NCI-H1092 (cell line): ENCODE measurements at places on chromosomes 3 and 15.

DNA sequence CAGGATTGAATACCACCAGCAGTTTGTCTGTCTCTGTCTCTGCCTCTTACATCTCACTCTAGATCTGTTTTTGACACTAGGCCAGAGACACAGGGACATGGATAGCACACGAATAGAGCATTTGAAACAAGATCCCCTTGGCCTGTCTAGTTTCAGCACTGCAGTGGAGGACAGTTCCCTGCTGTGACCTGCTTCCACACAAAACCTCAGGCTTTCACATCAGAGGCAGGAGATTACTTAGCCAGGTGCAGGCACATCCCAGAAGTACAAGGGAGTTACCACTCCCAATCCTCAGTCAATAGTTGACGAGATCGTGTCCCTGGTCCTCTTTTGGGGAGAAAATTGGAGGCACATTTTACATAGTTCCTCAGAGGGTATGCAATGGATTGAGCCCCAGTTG, 34.0 kb upstream of the CCK start:
- no peak for DNase-seq

DNA sequence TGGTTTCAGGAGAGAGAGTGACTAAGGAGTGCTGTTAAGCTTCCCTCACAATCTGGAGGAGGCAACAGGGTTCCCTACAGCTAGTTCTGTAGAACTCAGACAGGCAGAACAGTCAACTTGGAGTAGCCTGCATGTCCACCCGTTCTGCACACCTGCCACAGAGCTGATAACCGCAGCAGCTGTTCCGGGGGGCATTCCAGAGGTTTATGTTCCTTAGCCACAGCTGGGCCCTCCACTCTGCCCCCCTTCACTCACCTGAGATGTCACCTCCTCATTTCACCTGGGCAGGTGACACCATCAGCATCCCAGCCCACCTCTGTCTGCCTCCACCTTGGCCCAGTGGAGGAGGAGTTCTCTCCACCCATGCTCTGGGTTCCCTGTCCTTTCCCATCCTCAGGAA, 22.6 kb downstream of the XYLB start:
- DNase-seq, result no peak

- DNase-seq, result no peak
These were observed 288.8 kb downstream of the ZBTB20 start for GRCh38 chr3:114858329-114858728.

DNA sequence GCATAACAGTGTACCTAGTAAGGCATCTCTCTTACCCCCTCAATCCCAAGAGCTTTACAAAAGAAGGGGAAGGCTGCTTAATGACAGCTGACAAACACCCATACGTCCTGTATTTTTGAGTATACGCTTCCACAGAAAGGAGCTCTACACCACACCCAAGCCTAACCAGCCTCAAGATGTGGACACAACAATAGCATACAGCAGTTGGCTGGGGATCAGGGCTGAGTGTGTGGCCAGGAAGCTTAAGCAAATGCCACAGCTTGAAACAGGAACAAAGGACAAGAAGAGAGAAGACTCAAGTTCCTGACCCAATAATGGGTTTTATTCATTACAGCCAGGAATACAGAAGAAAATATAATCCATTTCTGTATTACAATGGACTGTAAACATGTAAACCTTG, 6.9 kb downstream of the HEXA start:
- DNase-seq, result no peak

GRCh38 chr15:100245487-100245820, 96.3 kb downstream of the ADAMTS17 start:
- no peak for DNase-seq

DNA sequence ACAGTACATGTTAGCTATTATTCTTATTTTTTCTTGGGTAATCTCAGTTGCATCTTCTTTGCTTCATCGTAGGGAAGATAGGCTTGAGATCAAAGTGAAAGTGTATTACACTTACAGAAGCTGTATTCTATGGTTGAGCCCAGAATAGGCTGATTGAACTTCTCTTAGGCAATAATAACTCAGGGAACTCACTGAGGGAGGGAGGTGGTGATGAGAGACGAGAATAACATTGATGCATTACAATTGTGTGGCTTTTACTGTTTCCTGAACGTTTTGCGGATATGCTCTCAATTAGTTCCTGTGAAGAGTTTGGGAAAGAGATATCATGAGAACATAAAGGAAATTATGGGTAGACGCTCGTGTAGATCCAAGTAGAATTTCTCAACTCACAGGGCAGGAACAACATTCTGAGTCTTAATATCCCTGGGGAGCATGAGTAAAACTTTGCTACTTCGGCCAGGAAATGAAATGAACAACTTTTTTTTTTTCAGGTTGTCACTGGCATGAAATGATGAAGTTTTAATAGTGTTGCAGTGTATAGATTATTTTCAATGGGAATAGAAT, 302.2 kb downstream of the TUSC7 start:
- DNase-seq, result no peak

DNA sequence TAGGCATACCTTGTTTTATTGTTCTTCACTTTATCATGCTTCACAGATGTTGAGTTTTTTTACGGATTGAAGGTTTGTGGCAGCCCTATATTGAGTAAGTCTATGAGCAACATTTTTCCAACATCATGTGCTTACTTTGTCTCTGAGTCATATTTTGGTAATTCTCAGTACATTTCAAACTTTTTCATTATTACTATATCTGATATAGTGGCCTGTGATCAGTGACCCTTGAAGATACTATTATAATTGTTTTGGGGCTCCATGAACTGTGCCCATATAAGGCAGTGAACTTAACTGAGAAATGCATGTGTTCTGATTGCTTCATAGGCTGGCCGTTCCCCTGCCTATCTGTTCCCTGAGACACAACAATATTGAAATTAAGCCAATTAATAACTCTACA, 42.8 kb upstream of the NSMCE3 start:
- DNase-seq, result no peak

- peak; percentile 76 for DNase-seq
These were observed 3.0 kb upstream of the ISLR2 start for GRCh38 chr15:74127255-74127953.

- no peak for DNase-seq
These were observed 565.9 kb downstream of the PDCD6IP start for GRCh38 chr3:34364335-34364734.

DNA sequence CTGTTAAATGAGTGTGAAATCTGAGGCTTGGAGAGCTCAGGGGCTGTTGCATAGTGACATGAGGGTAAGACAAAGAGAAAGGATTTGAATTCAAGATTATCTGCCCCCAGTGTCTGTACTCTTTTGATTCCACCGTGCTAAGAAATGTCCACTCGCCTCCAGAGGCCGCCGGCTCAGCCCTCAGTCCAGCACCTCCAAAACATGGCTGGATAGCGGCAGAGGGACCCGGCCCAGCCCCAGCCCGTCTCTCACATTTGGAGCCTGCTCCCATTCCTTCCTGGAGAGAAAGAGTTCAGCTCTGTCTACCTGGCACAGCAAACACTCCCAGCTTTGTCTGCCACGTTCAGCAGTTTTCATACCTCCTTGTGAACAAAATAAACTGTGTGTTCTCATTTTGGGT, 84.8 kb upstream of the IQSEC1 start:
- DNase-seq, result no peak

DNA sequence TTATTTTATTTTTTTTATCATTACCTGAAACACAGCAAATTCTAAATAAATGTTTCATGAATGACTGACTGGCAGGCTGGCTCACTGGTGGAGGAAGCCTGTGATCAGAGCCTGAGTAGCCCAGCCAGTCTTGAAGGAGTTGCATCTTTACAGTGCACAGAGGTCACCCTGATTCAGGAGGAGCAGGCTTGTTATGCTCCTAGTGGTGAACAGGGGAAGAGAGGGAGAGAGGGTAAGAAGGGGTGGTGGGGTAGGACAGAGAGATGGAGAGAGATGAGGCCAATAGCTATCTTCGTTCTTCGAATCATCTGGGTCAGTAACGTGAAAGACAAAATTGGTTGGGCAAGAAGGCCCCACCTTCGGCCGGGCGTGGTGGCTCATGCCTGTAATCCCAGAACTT, 202.6 kb upstream of the MCTP2 start:
- no peak for DNase-seq

DNA sequence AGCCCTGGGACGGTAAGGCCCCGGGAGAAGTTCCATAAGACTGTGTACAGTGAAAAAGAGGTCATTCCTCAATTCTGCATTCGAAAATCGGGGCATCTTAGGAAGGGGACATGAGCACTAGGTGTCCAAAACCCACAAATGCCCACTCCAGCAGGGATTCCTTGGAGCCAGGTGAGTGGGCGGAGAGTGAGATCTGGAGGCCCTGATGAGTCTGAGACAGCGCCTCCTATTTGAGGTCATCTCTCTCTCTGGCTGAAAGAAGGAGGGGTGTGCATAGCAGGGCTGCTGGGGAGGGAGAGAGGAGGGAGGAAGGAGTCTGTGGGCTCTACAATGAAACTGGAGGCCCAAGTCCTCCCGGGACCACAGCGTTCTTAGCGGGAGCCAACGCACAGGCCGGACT, 38.1 kb upstream of the LACTB start:
- DNase-seq, result no peak

GRCh38 chr3:194332858-194333211, 18.3 kb downstream of the CPN2 start:
- no peak for DNase-seq

DNA sequence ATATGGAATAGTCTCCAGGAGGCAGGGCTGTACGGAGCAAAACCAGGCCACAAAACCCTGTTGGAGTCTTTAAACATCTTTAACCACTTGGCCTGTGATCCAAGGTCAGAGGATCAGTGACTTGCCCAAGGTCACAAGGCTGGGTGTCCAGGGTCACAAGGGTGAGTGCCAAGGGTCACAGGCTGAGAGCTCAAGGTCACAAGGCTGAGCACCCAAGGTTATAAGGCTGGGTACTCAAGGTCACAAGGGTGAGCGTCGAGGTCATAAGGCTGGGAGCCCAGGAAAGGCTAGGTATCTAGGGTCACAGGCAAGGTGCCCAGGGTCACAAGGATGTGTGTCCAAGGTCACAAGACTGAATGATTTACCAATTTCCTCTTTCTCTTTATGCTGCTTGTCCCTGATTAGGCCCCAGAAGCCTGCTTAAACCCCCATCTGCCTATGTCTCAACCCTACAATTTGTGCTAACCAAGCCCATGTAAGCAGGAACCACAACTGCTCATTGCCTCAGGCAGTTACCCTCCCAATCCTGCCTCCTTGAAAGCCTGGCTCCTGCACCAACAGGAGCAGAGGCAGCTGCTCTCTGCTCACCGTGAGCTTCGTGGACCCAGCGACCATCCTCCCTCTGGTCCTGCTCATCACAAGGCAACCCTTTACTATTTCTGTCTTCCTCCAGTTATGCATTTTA, 51.5 kb downstream of the MGLL start:
- no peak for DNase-seq

DNA sequence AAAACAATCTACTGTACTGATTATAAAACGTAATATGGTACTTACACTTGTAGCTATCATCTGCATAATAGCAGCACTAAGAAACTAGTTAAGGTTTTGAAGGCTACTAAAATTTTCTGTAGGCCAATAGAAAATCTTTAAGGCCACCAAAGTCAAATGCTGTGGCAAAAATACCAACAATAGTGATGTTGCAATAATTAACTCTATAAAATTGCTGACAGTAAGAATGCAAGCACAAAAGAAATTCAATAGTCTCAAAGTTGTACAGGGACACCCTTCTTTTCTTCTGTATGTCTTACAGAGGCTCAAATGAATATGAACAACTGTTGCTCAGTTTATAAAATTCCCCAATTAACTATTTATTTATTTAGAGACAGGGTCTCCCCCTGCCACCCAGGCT, 62.0 kb downstream of the TMCC1 start:
- no peak for DNase-seq

DNA sequence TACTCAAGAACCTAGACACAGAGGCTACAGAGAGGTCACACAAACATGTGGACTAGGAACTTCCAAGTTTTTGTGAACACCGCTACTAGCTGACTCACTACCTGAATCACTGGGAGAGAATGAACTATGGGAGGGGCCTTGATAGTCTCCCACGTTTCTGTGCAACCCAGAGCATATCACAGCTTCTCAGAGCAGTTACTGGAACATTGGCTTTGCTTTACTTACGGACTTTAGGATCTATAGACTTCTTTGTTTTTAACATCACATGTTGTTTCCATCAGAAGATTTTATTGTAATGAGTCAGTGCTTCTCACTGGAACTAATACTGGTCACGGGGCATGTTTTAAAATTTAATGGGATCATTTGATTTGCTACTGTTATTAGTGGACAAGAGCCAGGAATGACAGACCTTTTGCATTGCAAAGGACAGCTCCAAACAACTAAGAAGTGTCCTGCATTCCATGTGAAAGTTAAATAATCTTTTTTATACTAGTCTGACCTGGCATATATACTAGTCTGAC, 35.6 kb downstream of the RTP4 start:
- DNase-seq, result no peak

- DNase-seq, result no peak
These were observed 58.6 kb downstream of the MAP2K5 start for GRCh38 chr15:67601073-67601472.

DNA sequence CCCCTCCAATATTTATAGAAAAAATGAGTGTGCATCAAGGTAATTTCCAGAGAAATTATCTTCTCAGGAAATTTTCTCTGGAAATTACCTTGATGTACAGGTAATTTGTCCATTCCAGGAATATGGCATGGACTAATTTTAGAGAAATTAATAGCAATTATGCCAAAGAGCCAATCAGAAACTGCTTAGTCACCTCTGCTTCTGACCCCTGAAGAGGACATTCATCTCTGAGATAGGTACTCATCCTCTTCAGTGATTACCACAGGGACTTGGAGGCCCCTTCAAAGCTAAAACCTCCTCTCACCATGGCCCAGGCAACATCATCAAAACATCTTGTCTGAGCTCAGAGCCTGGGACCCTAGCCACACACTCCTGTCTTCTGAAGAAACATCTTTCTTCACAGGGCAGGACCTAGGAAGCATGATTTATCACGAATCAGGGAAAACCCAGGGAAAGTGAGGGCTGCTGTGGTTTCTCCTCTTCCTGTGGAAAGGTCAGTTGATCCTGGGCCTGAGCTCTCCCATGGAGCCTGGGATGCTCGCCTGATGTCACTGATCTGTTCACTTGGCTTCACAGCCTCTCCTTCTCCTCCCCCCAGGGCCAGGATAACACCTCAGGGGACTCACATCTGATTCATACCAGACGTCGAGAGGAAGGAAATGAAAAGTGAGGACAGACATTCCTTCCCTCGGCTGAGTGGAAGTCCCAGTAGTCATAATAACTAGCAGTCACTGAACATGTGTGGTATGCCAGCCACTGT, 210.5 kb downstream of the DTWD1 start:
- DNase-seq, result no peak

DNA sequence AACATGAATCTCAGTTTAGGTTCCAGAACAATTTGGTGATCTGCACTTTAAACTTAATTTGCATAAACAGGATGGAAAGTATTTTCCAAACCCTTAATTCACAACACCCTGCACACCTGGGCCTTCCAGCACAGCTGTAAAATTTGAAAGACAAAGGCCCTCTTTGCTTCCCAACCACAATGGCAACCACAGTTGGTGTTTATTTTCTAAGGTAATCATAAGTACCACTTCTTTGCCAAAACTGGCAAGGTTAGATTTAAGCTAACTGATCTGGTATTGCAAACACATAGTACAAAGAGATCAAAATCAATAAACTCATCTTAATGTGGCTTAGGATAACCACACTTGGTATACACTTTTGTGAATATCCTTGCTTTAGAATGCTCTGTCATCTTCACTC, 4.1 kb downstream of the LRIG1 start:
- DNase-seq, result no peak
